ENCODE measurements at places on chromosomes 3 and 15.
A peak's percentile ranks its signal among the peaks of the same experiment; 100 is the strongest.

DNA sequence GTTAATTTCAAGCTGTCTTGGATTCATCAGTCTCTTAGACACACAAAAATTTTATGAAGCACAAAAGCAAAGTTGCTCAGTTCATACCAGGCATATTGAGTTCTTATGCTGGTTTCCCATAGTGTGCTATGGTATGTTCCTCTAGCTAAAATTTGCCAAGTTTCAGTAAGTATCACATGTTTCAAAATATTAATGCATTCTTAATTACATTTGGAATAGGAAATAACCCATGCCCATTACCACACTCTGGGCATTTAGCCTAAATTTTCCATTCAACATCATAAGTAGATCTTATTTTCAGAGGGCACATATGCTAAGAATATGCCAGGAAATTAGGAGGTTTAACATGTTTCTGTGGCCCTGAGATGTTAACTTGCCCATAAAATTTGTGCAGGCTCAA is 289.9 kb downstream of the SHOX2 start:
- no peak for DNase-seq

DNA sequence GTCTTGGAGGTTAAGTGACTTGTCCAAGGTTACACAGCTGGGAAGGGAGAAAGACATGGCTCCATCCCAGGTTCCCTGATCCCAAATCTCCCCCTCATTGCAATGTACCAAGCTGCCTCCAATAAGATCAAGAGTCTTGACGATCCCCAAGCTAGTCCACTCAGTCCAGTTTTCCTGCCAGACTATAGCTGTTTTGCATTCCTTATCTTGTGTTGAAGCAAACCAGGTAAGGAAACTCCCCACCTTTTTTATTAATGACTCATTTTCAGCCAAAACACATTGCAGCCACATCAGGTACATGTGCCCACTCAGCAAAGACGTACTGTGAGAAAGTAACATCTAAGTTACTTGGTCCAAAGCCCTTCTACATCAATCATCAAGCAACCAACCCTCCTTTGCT is 41.9 kb downstream of the LIPC start:
- DNase-seq = no peak

GRCh38 chr3:125261031-125261430 is 48.5 kb upstream of the SLC12A8 start:
- DNase-seq = no peak

DNA sequence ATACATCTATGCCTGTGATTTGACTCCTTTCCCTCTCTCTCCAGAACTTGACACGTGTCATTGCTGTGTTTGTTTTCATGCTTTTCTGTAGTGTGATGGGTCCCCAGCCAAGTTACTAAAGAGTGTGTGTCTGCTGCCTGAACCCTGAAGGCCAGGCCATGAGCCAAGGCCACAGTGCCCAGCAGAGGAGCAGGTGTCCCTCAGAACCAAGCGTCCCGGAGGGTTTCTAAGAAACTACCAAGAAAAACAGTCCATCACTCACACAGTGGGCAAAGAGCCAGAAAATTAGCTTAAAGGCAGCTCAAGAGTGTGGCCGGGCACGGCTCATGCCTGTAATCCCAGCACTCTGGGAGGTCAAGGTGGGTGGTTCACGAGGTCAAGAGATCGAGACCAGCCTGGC is 35.2 kb downstream of the FBXO45 start:
- DNase-seq = no peak

DNA sequence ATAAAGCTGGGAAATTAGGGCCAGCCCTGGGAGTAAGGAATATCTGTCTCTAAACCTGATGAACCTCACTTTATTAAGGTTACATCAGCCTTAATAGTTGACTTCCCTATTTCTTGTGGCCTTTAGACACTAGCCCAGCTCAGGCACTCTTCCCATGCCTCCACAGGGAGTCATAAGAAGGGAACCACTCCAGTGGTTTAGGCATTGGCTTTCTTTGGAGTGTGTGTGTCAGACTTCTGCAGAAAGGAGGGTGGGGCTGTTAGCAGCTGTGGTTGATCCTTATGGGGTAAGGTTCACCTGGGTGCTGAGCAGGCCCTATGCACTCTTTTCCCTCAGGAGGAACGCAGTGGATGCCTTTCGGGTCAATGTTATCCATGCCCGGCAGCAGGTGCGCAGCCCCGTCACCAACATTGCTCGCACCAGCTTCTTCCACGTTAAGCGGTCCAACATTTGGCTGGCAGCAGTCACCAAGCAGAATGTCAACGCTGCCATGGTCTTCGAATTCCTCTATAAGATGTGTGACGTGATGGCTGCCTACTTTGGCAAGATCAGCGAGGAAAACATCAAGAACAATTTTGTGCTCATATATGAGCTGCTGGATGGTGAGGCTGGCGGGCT is 4.0 kb downstream of the AP2M1 start:
- no peak for DNase-seq

- DNase-seq = no peak
These were observed 277.1 kb downstream of the MAGI1 start for GRCh38 chr3:65761446-65762234.

DNA sequence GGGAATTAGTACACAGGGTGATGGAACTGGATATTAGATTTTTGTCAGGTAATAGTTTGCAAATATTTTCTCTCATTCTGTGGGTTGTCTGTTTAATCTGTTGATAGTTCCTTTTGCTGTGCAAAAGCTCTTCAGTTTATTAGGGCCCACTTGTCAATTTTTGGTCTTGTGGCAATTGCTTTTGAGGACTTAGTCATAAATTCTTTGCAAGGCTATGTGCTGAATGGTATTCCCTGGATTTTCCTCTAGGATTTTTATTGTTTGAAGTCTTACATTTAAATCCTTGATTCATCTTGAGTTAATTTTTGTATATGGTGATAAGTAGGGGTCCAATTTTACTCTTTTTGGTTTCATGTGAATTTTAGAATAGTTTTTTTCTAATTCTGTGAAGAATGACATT is 111.3 kb downstream of the ARRDC4 start:
- no peak for DNase-seq

GRCh38 chr3:127781411-127782001 is 40.8 kb downstream of the MGLL start:
- DNase-seq = no peak

GRCh38 chr3:28376424-28376823 is 27.8 kb upstream of the AZI2 start:
- no peak for DNase-seq

- no peak for DNase-seq
These were observed 65.7 kb downstream of the KLF15 start for GRCh38 chr3:126291537-126291936.

- DNase-seq = no peak
These were observed 5.2 kb upstream of the IMPG2 start for GRCh38 chr3:101325393-101326134.

GRCh38 chr3:143644370-143645089 is 203.7 kb downstream of the SLC9A9 start:
- no peak for DNase-seq

DNA sequence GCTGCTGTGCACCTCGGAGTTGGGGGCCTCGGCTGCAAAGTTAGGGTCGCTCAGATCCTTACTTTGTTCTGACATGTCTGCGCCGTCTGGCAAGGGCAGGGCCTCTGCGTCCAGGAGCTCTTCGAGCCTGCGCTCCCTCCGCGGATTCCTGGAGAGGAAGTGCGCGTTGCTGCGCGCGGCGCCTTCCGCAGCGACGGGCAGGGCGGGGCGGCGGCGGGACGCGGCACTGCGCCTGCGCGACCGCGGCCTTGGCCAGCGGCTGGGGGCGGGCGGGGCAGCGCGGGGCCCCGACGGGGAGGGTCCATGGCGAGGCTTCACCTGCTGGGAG is at the start of gene NDN:
Gene NDN, minus strand, starts transcription at position 163 of the 328 bp plus-strand sequence. Its CDS starts 88 bp downstream, at position 75.
- no peak for DNase-seq

GRCh38 chr3:54665016-54665600 is 262.8 kb downstream of the LRTM1 start:
- DNase-seq = no peak

DNA sequence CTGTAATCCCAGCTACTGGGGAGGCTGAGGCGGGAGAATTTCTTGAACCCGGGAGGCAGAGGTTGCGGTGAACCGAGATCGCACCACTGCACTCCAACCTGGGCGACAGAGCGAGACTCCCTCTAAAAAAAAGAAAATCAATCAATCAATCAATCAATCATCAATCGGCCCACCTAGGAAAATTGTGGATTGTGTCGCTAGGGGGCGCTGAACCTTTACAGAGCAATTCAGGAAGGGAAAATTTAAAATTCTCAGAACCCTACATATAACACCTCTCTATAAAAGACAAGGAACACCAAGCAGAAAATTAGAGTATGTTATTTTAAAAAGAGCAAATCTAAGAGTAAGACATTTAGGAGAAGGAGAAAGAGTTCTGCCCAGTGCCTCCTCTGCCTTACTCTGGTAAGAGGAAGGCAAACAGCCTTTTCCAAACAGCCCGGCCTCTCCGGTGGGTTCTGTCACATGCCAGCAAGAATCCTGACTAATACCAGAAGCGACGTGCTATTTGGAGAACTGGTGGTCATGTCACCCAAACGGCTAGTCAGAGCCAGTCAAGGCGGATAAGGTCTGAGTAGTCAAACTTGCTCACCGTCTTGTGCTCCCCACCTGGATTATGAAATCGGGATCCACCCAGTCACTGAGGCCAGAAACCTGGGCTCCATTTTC is 22.3 kb upstream of the SMCO1 start:
- DNase-seq = peak; percentile 48

Measured in stimulated activated CD8-positive, alpha-beta memory T cell treated with anti-CD3 and anti-CD28 coated beads, Interleukin-2, amount 100 ng/mL, for 1 hour (primary cell).